Astrocyte of the spinal cord (primary cell): ENCODE measurements at places on chromosomes 3 and 15.
A peak's percentile ranks its signal among the peaks of the same experiment; 100 is the strongest.

DNA sequence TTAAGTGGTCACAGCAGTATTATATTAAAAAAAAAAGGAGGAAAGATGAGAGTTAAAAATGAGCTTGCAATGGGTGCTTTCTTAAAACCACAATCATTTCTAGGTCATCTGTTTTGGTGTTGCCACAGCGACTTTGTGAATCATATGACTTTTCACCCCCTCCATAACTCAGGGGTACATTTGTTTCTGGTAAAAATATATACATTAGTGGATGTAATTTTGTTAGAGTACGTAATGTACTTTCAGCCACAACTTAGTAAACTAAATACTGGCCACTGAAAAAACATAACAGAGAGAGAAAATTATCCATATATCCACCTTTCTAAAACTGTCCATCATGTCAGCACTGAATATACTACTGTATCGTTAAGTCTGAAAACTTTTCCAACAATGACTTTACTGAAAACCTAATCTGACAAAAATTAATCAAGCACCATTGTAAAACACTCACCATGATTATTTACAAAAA is 3.4 kb downstream of the ANKRD28 start:
- DNase-seq: peak; percentile 87

- DNase-seq: no peak
Measured at GRCh38 chr3:83968356-83968755, 990.4 kb upstream of the CADM2 start.

DNA sequence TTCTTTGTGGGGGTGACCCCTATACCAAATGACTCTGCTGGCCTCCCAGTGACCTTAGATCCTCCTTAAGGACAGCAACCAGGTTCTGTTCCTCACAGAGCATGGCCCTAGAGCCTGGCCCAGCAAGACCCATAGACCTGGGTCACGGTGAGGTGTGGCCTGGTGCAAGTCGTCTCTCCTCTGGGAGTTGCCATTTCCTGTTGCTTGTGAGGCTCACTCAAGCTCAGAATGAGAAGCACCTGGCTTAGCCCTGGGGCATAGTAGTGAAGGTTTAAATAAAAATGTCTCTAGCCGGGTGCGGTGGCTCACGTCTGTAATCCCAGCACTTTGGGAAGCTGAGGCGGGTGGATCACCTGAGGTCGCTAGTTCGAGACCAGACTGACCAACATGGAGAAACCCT is 131.3 kb downstream of the SMAD6 start:
- DNase-seq: no peak

DNA sequence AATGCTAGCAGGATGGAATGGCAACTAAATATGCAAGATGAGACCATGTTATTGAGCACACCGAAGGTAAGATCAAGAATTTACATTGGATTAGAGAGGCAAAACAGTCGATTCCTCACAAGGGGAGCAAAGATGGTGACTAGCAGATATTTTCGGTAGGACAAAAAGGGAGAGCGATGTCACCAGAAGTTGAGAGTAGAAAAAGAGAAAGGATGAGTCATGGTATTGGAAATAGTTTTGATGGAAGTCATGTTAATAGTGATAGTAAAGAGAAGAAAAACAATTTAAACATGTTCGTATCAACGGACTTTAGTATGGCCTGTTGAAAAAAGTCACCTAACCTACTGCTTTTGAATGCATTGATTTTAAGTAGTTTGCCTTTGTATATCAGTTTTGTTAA is 55.0 kb downstream of the UBE2E2 start:
- peak; percentile 28 for DNase-seq

GRCh38 chr3:114572364-114573062 is 278.7 kb downstream of the TIGIT start:
- DNase-seq: no peak

GRCh38 chr3:100104817-100105413 is 9.4 kb downstream of the FILIP1L start:
- DNase-seq: peak; percentile 26

DNA sequence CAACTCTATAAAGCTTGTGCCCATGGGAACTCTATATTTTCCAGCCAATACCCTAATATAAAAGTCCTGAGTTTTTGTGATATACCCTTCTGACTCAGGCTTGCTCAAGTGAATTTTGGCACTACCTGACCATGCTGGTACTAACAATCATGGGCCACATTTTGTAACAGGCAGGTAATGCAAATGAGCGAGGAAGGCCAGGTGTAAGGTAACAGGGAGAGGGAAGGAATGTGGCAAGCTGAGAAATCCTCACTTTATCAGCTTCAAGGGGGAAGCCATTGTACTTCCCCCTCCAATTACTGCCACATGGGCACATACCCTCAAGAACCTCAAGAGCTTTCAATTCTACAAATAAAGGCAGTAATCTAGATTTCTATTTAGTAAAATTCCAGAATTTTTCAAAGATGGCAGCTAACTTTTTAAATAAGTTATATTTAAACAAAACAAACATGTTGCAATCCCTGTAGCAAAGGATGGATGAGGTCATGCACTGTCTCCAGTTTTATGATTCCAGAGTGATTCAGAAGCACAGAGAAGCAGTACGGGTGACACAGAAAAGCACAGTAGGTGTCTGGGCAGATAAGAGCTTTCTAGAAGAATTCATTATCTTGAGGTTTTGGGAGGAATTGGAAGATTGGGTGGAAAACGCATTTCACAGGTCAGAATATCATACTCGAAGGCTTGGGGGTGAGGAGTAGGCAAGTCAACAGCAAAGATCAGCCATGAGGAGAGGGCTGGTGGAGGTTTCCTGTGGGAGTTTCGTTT is 87.6 kb downstream of the FOXP1 start:
- peak; percentile 87 for DNase-seq

DNA sequence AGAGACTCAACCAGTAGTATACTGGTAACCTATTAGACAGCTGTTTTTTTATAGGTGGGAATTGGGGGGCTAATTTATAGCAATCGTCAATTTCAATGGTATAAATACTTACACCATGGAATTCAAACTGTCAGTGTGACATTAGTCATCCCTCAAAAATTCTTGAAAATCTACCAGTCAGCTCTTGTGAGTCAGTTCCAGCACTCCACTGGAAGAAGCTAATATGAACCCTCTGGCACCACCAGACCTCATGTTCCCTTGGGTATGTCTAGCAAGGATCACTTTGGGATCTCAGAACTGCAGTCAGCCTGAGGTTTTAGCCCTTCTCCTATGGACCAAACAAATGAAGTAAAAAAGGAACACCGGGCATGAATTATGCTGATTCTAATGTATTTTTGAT is 11.8 kb upstream of the UACA start:
- peak; percentile 77 for DNase-seq

DNA sequence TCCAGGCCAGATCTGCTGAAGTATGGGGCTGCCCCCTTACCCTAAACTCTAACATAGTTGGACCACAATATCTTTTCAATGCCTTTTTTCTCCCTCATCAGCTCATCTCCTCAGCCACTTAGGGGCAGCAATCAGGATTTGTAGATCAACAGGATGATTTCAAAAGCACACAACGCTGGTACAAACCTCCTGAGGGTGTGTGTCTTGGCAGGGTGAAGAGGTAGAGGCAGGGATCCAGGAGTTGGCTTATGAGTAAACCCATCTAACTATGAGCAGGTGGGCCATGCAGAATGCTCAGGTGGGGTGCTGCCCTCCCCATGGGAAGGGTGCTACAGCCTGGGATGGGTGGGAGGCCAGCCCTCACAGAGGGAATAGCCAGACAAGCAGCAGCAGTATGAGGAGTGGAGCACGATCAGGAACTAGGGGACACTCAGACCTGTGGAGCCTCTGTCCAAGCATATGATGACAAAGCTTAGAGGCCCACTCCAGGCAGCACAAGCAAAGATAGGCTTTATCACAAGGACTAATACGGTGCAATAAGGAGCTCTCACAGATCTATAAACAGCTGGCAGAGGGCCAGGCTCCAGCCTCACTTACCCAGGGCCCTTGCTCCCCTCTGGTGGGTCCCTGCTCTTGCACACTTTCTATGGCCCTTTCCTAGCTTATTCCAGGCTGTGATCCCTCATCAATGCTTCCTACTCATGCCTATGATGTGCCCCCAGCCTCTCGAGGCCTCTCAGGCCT is 32.2 kb downstream of the IL20RB start:
- DNase-seq: no peak

DNA sequence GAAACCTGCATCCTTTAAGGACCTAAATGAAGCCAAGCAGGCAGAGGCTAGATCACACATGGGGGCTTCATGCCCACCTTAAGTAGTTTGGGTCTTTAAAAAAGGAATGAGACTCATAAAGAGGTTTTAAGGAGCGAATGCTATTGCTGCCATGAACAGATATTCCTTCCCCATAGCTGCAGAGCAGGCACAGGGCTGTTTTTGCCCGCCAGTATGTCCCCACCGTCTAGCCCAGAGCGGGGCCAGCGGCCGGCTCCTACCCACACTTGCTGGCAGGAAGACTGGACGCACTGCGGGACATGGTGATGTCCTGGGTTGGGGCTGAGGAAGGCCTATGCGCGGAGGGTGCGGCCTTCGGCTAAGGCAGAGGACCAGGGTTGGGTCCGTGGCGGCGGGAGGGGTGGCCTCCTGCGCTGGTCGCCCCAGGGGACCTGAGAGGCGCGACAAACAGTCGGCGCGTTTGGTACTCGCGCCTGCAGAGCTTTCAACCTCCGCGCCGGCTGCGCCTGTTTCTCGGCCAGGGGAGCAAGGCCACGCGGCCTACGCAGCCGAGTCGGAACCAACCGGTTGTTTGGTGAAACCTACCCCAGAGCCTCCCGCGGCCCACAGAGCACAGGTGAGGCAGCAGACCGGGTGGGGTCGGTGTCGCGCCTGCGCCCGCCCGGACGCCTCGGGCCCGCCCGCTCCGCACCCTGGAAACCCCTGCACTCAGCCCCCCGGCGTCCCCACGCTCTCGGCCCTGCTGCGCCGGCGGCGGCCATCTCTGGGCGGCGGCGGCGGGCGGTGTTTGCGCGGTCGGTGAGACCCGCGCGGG is at the start of gene FAIM:
FAIM (plus strand) TSS at position 450 of the 814 bp plus-strand sequence. CDS start 10,956 bp downstream, outside the sequence.
- peak; percentile 77 for DNase-seq

DNA sequence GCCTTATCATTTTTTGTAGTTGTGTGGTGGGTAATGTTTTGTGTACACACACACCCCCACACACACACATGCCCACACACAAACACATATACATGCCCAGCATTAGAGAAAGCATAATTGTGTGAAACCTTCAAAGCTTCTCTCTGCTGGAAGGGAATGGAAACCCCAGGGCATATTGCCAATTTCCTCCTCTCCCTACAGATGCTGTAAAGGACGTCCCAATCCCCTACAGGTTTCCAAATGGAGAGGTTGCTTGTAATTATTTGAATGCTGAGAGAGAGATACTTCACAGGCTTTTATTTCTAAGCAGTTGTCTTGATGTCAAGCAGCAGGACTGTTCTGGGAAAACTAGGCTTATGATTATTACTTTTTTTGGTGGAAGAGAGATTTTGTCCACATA is 23.0 kb upstream of the CCK start:
- DNase-seq: no peak

GRCh38 chr3:115375362-115375761 is 228.3 kb upstream of the ZBTB20 start:
- no peak for DNase-seq

- DNase-seq: peak; percentile 26
Measured at GRCh38 chr3:94036909-94037507, 8.6 kb upstream of the STX19 start.

GRCh38 chr15:56806148-56806536 is 72.8 kb upstream of the ZNF280D start:
- no peak for DNase-seq

DNA sequence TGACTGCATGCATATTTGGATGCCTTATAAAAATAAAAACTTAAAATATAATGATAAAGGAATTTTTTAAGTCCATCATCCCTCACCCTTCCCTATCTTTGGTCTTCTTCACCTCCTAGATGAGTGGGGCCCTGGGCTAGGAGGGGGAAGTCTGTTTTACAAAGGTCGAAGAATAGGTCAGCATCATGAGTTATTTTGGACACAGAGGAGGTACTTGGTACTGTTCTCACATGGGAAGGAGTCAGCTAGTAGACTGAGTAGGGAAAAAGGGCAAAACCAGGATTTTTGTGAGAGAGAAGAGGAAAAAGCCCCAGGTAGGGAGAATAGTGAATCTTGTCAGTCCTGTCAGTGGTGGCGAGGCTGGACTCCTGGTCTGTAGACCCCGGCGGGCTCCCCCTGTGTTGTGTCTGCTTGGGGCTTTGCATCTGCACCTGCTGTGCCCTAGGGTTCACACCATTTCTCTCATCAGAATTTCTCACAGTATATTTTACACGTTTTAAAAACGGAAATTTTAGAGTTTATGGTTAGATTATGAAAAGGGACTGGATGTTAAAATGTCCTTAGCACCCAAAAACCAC is 17.2 kb downstream of the GCSAM start:
- no peak for DNase-seq

DNA sequence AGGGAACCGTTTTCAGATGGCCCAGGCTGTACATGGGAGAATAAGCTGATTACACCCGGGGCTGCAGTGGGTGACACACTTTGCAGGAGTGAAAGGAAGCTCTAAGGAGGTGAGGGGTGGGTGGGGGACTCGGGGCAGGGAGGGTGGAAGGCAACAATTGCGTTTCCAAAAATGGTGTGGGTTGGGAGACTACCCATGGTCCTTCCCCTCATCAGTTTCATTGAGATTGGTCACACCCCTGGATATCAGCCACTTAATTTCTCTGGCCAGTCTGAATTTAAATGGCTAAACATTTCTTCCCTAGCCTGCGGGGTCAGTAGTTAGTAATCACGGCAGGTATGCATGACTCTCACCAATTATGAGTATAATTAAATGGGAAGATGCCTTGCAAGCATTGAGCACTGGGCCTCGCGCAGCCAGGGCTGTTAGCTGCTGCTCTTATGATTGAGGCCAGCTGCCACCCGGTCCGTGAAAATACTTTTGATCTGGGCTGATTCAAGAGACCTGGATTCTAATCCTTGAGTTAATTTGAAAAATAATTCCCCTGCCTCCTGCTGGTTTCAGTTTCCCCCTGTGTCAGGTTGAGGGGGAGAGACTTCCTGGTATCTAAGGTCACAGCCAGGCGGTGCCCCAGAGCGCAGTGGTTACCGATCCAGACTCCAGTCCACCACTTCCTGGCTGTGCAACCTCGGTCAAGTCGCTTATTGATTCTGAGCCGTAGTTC is 23.3 kb downstream of the SLC6A6 start:
- no peak for DNase-seq

- no peak for DNase-seq
Measured at GRCh38 chr3:98727638-98728037, 35.5 kb upstream of the ST3GAL6 start.

- no peak for DNase-seq
Measured at GRCh38 chr3:126766653-126767052, 62.6 kb downstream of the CHCHD6 start.

DNA sequence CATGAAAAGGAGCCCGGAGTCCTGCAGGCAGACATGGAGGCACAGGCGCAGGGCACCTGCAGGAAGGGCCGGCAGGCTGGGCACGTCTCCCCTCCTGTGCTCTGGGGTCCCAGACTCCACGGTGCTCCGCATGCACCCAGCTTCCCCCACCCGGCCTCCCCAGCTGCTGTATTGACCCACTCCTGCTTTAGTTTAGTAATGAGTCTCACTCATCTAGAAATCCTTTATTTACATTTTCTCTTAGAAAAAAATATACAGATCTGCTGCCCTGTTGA is 8.5 kb downstream of the MESP2 start:
- DNase-seq: no peak

DNA sequence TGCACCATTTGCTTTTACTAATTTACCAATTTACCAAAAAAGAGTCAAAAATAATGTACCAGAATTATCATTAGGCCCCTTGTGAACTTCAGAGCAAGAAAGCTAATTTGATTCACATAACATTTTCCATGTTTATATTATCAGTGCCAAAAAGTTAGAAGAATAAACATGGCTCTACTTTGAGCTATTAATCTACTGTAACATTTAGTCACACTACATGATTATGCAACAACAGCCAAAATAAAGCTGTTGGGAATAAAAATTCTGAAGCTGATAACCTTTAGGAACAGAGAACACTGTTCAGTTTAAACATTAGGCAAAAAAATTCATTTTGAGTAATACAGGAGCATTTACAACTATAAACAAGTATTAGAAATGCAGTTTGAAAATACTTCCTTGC is 63.6 kb downstream of the PROS1 start:
- no peak for DNase-seq
